SK-N-MC (cell line): ENCODE measurements at places on chromosomes 2 and 18.

DNA sequence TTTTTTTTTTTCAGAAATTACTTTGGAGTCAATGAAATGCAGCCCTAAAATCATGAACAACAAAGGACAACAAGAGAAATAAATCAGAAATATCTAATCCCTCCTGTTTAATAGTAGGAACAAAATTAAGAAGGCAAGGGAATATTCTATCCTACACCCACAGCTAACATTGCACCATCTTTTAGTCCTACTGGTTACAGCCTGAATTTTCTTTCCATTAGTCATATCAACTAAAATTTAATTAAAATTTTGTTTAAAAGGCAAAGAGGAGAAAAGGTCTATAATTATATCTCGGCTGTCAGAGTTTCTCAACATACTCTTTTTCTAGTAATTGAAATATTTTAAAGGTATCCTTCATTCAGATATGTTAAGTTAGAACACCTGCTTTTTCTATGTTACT, 61.9 kb downstream of the DTNA start:
- no peak for DNase-seq

DNA sequence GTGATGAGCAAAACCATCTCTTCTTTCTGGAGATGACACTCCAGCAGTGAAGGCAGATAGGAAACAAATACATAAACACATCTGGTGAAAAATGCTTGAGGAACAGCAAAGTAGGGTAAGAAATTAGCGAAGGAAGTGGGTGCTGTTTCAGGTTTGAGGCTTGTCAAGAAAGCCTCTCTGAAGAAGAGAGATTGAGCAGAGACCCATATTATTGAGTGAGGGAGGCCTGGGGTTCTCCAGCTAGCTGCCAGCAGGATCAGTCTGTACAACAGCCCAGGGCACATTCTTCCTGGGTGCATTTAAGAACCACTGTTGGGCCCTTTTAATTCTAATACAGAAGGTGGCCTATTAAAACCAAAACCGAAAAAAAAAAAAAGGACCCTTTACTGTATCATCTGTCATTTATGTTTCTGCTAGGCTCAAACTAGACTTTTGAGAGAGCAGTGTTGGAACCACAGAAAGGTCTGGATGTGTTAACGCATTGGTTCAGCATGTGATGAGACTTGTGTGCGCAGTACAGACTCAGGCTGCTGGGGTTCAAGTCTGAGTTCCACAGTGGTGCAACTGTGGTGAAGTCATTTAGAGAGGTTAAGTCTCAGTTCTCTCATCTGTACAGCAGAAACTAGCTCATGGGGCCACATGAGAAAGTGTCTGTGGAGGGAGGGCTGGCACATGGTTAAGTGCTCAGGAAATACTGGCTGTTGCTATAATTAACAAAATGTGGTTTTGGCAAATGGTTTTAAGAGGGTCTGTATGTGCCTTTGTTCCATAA, 28.9 kb downstream of the MGAT5 start:
- no peak for DNase-seq

- no peak for DNase-seq
Measured at GRCh38 chr2:164080486-164080885, 344.7 kb upstream of the FIGN start.

DNA sequence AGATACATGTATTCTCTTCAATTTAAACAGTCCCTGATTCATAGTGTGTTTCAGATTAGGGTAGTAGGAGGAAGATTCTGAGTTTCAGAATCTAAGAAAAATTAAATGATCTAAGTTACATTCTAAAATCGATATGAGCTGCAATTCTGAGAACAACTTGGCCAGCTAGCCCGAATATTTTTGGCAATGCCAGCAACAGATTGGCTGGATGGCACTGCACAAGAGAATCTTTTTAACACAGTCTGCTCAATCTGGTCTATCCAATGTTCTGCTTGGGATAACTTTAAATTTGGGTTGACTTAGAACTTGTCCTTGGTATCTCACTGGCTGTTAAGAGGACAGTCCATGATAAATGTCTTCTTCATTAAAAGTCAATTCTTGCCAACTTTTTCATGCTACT, 853.9 kb downstream of the NRXN1 start:
- no peak for DNase-seq

DNA sequence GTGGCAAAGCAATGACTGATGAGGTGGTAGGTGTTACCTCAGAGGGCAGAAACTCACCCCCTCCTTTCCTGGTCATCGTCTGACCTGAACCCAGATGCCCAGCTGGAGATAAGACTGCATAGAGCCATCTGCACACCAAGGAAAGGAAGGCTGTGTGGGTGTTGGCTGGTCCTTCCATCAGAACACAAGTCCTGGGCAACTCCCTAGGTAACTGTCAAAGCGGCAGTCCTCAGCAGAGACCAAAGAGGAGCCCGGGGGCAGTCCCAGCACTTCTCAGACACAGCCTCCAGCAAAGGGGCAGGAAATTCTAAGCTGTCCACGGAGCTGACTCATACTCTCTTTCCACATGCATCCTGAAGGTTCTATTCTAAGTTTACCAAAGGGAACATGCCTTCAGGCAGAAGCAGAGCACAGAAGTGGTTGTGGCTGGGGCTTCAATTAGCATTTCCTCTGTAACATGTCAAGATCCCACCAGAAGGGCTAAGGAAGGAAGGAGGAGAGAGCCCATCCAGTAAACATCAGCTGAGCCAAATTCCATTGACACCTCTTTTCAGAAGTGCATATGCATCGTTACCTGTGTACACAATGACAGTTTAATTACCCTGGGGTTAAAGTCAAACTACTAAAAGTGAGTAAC, 54.7 kb downstream of the SPRED2 start:
- peak; percentile 79 for DNase-seq

- no peak for DNase-seq
Measured at GRCh38 chr18:75183524-75183923, 25.4 kb downstream of the PTGR3 start.

DNA sequence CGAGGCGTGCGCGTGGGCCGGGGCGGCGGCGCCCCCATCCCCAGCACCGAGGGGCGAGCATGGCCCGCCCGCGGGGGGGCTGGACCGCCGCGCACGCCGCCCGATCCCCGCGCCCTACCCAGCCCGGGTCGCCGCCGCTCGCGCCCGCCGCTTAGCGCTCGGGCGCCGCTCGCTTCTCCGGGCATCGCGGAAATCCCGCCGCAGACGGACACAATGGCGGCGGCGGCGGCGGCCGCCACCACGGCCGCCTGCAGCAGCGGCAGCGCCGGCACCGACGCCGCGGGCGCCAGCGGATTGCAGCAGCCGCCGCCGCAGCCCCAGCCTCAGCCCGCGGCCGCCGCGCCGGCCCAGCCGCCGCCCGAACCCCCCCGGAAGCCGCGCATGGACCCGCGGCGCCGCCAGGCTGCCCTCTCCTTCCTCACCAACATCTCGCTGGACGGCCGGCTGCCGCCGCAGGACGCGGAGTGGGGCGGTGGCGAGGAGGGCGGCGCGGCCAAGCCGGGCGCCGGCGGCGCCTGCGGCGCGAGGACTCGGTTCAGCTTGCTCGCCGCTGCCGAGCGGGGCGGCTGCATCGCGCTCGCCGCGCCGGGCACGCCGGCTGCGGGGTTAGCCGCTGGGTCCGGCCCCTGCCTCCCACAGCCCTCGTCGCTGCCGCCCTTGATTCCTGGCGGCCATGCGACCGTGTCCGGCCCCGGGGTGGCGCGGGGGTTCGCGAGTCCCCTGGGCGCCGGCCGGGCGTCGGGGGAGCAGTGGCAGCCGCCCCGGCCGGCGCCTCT, 453 bp downstream of the CABLES1 start:
- no peak for DNase-seq

- DNase-seq, result no peak
Measured at GRCh38 chr2:153499439-153499838, 20.9 kb upstream of the RPRM start.

- DNase-seq, result no peak
Measured at GRCh38 chr2:126915903-126916302, 17.2 kb downstream of the TEX51 start.

- DNase-seq, result no peak
Measured at GRCh38 chr2:72148837-72149555, 1.3 kb upstream of the CYP26B1 start.

DNA sequence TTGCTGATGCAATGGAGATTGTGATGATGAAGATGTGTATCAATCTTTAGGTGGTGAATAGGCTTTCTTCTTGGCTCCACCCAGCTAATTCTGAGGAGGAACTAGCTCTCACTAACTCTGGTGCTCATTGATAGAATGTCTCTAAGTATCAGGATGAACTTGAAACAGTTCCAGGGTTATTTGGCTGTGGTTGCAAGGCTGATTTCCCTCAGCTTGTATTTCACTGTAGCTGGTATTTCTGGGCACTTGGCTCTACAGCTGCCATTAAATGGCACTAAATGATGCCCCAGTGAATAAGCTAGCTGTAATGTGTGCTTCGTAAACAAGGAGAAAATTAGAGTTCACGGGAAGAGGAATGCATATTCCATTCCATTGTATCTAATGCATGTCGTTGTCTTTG, 241.2 kb downstream of the RPIA start:
- no peak for DNase-seq

GRCh38 chr2:15510131-15510530, 51.0 kb downstream of the NBAS start:
- DNase-seq, result no peak

DNA sequence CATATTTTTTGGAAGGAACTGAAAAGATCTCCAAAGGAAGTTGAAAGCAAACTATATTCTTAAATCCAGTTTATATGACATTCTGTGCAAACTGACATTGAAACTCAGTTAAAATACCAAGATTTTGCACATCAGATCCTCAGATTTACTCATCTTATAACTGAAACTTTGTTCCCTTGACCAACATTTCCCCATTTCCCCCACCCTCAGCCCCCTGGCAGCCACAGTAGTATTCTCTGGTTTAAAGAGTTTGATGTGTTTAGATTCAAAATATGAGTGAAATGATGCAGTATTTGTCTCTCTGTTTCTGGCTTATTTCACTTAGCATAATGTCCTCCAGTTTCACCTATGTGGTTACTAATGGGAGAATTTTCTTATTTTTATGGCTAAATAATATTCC, 99.2 kb upstream of the ITGA4 start:
- no peak for DNase-seq

DNA sequence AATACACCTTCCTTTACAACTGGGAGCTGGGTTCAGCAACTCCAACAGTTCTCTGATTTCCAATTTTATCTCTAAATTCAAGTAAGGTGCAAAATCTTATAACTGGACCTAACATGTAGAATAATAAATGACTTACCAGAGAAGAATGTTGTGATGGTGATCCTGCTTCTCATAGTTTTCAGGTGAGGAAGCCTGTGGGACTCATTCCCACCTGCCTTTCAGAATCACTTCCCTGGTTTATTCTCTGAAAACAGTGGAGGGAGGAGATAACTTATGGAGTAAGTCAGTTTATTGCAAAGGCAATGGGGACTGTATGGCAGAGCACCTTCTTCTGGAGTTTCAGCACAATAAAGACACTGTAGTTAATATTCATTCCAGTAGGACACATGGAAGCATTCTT, 1188.2 kb upstream of the FAM98A start:
- no peak for DNase-seq

DNA sequence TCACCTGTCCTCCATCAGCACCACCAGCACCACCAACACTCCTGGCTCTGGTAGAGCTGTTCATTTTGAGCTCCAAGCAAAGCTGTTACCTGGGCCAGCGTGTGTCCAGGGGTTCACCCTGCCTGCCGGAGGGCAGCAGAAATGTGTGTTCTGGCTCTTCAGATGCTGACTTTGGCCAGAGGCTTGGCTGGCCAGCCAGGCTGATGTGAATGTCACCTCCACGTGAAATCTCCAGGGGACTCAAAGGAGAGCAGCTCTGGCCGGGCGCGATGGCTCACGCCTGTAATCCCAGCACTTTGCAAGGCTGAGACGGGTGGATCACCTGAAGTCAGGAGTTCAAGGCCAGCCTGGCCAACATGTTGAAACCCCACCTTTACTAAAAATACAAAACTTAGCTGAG, 33.5 kb downstream of the CIB4 start:
- no peak for DNase-seq

- DNase-seq, result no peak
Measured at GRCh38 chr18:24403076-24403475, 5.5 kb upstream of the OSBPL1A start.

- no peak for DNase-seq
Measured at GRCh38 chr18:38087538-38087937, 521.9 kb upstream of the CELF4 start.

- peak; percentile 56 for DNase-seq
Measured at GRCh38 chr2:201887773-201888425, 81.6 kb downstream of the CDK15 start.

- no peak for DNase-seq
Measured at GRCh38 chr2:221649051-221649775, 77.1 kb upstream of the EPHA4 start.

DNA sequence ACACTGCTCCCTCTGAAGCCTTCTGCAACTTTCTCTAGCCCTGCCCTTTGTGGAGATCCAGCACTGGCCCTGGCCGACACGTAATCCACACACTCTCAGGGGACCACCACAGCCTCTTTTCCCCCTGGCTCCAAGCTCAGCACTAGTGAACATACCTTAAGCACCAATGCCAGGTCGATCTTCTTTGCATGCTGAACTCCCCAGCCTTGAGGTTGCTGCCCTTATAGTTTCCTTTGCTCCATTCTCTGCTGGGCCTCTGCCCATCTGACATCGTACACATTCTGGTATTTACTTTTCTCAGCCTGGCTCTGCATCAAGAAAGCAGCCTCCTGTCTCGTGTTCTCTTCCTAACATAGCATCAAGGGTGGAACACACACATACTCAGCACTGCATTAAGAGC, 361.5 kb downstream of the LPIN1 start:
- no peak for DNase-seq

- DNase-seq, result no peak
Measured at GRCh38 chr18:43061816-43062215, 53.7 kb downstream of the RIT2 start.

DNA sequence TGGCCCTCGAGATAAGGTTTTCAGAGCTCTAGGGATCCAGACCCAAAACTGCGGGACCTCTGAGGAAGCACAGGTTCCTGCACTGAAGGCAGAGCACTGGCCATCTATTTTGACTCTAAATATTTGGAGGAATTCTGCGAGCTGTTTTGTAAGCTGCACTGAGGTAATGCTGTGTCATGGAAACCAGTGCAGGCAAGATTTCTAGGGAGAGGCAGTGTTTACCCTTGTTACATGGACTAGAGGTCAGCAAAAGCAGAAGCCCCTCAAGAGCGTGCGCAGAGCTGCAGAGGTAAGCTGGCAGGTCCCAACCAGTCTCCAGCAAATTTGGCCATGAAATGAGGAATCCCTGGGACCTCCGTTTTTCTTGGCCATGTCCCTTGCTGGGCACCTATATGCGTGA, 137.3 kb downstream of the RNF152 start:
- no peak for DNase-seq

GRCh38 chr2:217953531-217953932, 49.3 kb downstream of the TNS1 start:
- no peak for DNase-seq

DNA sequence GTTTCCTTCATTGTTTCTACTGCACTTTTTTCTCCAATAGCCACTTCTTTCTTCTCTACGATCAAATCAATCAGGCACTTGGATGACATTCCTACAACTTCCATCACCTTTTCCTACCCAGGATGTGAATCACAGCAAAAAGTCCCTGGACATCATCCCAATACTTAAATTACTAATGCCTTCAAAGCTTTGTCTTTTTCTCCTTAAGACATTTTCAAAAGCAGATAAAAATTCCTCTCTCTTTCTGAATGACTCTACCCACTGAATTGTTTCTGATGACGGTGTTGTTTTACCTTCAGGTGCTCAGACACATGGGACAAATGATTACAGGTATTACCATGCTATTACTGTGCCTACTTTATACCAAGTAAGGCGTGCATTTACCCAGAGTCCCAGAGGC, 500.9 kb downstream of the FBXO15 start:
- no peak for DNase-seq
